ENCODE measurements at places on chromosomes 2 and 18.

DNA sequence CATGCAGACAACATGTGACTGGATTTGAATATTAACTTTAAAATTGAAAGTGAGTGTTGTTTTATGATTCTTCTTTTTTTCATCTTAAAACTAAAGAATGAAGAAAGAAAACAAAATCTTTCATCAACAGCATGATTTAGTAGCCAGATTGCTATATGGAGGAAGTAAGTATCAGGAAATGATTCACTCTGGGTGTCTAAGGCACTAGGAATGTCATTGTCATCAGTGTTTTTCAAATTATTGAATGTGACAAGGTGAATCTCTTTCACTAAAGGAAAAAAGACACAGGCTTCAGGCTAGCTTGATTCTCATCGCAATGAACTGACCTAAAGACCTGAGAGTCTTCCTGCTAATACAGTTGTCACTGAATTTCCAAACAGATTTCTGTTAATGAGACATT is 430.1 kb downstream of the FBXO15 start:
- no peak for DNase-seq

- no peak for DNase-seq
Measured at GRCh38 chr2:110869472-110870446, 137.4 kb downstream of the ACOXL start.

- DNase-seq = no peak
Measured at GRCh38 chr18:32769071-32769585, 3.7 kb downstream of the KLHL14 start.

DNA sequence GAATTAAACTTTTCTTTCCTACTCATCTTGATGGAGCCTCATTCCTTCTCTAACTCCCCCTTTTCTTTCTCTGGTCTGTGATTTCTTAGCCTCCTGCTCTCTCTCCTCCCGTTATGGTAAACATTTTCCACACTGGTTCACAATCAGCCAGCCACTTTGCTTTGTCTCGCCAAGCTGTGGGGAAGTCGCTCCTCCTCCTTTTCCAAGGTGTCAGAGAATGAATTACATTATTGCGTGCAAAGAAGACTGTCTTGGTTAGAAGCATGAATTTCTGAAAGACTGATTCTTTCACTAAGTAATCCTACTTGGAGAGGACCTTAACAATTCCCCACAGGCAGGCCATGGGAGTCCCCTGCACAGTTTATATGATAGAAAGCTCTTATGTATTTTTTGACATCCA is 46.1 kb downstream of the RASGRP3 start:
- DNase-seq = no peak

- no peak for DNase-seq
Measured at GRCh38 chr2:226333388-226333787, 466.2 kb downstream of the IRS1 start.

DNA sequence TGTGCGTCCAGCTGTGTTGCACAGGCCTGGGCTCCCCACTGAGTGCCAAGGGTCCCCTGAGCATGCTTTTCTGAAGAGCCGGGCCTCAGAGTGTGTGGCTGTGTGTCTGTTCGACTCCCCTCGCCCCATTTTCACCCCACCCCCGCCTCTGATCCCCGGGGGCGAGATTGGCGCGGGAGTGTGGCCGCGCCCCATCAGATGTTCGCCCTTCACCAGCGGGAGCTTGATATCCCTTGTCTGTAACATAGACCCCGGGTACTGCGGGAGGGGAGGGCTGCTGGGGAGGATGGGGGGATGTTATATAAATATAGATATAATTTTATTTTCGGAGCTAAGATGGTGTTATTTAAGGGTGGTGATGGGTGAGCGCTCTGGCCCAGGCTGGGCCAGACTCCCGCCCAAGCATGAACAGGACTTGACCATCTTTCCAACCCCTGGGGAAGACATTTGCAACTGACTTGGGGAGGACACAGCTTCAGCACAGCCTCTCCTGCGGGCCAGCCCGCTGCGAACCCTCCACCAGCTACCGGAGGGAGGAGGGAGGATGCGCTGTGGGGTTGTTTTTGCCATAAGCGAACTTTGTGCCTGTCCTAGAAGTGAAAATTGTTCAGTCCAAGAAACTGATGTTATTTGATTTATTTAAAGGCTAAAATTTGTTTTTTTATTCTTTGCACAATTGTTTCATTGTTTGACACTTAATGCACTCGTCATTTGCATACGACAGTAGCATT is 1.5 kb downstream of the RHOB start:
- no peak for DNase-seq

GRCh38 chr2:203719456-203720410 is 13.3 kb downstream of the CD28 start:
- DNase-seq = no peak

DNA sequence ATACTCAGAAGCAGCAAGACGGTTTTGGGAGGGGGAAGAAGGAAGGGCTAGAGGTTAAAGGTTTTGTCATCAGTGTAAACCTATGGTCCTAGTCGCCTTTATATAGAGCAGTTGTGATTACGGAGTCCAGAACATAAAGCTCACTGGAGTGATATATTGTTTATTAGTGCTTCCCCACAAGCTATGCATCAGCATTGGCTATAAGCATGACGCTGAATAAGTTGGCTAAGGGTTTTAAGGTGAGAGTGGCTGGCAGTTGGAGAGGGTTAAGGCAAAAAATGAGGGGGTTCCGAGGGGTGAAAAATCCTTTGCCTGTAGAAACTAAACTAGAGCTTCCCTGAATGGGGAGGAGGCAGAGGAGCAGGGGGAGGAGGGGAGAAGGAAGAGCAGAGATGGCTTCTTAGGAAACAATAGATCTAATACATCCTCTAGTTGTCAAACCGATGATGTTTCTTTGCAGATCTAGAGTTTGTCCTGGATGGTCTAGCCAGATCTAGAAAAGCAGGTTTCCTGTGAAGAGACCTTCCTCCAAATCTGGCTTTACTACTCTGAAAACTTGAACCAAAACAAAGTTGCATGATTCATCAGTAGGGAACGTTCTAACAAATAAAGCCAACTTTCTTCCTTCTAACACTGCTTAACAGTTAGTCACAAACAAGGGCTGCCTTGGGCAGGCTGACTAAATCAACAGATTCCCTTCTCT is 2.5 kb downstream of the KLF7 start:
- DNase-seq = no peak

DNA sequence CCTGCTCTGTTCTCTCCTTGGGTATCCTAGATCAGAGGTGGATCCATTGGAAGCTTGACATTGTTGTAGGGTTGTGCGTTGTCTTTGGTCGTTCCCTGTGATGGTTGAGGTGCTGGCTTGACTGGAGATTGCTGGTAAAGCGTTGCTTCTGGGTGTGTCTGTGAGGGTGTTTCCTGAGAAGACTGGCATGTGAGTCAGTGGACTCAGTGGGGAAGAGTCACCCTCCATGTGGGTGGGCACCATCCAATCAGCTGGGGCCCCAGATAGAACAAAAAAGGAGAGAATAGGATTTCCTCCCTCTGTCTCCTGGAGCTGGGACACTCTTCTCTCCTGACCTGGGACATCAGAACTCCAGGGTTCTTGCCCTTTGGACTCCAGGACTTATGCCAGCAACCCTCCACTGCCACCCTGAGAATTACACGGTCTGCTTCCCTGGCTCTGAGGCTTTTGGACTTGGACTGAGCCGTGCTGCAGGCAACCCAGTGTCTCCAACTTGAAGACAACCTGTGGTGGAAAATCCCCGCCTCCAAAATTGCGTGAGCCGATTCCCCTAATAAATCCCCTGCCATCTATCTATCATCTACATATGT is 14.8 kb upstream of the REEP1 start:
- DNase-seq = no peak

GRCh38 chr2:37645836-37646235 is 25.6 kb downstream of the CDC42EP3 start:
- DNase-seq = no peak

DNA sequence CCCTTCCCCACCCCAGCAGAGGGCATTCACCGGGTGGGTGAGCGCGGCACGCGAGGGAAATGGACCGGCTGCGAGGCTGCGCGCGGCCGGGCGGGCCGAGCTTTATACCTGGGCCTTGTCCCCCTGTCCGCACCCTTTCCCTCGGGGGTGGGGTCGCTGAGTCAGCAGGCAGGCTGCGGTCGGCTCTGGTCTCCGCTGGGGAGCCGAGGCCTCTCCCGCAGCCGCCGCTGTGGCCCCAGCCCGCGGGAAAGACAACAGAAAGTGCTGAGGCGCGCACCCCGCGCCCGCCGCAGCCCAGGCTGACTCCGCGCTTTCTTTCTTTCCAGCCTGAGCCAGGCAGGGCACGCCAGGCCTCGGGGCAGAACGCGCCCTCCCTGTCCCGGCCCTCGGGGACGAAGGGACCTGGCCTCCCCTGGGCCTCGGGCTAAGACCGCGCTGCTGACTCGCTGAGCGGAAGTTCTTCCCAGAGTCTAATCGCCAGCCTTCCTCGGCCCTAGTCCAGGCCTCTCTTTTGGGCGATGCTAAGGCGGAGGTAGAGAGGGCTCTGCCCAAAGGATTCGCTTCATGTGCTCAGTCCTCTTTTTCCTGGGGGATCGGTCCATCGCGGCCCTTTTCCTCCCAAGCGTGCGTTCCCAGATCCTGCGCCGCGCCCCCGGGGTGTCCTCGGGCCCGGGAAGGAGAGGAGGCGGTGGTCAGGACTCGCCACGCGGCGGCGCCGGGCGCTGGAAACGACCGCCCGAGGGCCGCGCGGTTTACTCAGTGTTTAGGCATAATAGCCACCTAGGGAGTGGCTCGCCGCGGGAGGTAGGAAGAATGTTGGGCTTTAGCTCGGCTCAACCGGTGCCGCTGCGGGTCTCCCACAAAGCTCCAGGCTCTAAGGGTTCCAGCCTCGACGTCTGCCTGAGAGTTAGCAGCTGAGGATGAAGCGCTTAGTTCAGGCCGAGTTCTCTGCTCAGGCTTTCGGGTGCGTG is at the start of gene CRYBA2:
Gene CRYBA2 (minus strand): TSS at position 78 of the 971 bp plus-strand sequence. CDS start 246 bp downstream, outside the sequence.
- no peak for DNase-seq

- no peak for DNase-seq
Measured at GRCh38 chr2:3294069-3294468, 83.5 kb downstream of the EIPR1 start.

DNA sequence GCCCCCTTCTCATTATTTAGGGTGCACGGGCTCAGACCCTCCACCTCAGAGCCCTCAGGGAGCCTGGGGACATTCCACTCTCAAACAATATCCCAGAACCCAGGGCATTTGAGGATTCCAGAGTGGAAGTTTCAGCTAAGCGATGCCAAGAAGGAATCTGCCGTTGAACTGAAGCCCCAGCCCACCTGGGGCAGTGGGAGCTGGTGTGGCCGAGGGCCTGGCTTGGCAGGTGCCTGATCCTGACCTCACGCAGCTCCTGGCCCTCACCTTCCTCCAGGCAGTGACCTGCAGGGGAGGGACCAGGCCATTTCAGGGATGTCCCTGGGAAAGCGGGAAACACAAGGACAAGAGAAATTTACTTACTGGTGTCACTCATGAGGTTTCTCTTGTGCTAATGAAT is 58.2 kb downstream of the ACKR3 start:
- DNase-seq = no peak

- DNase-seq = no peak
Measured at GRCh38 chr2:144211826-144212225, 308.1 kb downstream of the ZEB2 start.
